NCI-H1436 treated with DMSO at 0.1 percent for 48 hours (cell line): ENCODE measurements at places on chromosomes 5 and 9.

GRCh38 chr5:69075522-69076179, 18.2 kb upstream of the SLC30A5 start:
- no peak for DNase-seq

- no peak for DNase-seq
Measured at GRCh38 chr5:50535393-50535792, 94.3 kb upstream of the EMB start.

DNA sequence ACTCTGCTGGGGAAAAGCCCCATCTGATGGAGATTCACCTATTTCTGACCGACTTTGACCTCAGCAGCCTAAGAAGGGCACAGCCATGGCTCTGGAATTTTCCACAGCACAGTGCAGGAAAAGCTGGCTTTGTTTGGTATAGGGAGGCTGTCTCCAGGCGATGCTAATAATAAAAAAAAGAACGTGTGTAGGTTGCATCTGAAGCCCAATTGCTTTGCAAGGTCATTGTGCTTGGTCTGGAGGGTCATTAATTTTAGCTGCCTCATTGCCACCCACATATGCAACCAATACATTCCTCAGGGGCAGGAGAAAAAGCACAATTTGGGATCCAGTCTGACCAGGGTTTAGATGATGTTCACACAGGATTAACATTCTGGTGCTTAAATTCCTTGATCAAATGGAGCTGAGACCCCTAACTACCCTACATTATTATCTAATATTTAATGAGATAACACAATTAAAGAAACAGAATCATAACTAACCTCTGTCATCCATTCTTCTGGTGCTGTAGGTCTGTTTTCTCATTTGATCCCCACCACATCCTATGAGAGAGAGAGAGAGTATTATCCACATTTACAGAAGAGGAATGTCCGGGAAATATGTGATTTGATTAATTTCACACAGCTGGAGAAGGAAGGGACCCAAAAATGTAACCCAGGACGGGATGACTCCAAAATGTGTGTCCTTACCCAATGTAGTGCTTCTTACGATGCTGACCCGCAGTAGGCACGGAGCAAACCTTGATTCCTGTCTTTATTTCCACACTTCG, 175.9 kb downstream of the RFK start:
- DNase-seq, result no peak

DNA sequence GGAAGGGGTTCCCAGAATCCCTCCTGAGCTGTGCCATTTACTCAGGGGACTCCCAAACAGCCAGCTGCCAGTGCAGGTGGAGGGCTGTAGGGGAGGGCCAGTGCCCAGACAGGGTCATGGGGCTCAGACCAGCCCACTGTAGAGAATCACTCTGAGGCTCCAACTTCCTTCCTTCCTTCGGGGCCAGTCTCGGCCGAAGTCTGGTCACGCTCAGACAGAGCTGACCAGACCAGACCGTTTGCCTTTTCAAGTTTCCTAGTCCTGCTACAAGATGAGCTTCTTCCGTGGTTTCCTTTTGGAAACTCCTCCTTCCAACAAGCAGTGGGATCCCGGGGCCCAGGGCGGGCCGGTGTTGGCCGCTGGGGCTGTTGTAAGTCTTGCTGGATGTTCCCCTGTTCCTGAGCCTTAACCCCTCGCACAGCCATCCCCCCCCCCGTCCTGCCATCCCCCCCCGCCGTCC, 52.6 kb downstream of the SAR1B start:
- no peak for DNase-seq

- no peak for DNase-seq
Measured at GRCh38 chr9:99449726-99450125, 227.6 kb downstream of the SEC61B start.

- DNase-seq, result no peak
Measured at GRCh38 chr5:78929833-78930232, 55.3 kb downstream of the ARSB start.

DNA sequence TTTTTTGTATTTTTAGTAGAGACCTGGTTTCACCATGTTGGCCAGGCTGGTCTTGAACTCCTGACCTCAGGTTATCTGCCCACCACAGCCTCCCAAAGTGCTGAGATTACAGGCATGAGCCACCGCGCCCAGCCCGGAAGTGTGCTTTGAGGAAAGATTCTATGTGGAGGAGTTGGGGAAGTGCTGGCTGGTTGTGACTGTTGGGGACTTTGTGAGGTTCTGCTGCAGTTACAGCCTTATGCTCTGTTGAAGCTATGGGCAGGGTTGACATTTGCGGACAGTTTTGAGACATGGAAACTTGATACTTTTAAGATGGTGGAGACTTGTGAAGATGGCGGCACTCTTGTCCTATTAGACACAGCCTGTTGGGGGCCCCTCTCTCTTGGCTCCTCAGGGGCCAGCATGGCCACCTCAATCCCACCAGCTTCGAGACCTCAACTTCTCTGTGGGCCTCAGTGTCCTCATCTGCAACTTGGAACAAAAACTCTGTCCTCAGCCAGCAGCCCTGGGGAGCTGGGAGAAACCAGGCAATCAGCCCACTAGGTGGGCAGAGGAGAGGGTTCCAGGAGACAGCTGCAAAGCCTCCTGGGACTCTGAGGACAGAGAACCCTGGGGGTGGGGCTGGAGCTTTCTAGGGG, 24.9 kb downstream of the C9orf50 start:
- DNase-seq, result no peak

GRCh38 chr9:109253637-109254284, 67.1 kb downstream of the EPB41L4B start:
- no peak for DNase-seq

GRCh38 chr5:84623019-84623418, 238.3 kb upstream of the EDIL3 start:
- DNase-seq, result no peak

GRCh38 chr5:168114444-168115017, 176.9 kb upstream of the WWC1 start:
- no peak for DNase-seq

DNA sequence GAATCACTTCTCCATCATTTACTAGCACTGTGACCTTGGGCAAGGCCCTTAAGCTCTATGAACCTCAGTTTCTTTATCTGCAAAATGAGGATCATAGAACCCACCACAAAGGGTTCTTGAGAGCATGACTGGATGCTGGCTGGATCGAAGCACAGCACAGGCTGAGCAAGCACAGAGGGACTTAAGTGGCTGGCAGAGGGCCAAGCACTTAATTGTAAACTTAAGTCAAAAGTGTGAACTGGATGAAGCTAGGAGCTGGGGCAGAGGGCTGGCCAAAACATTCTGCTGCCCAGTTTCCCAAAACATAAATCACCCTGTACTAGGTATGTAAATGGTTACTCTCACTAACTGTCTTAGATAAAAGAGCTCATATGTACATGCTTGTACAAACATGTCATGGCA, 112.3 kb upstream of the WWC1 start:
- DNase-seq, result no peak

DNA sequence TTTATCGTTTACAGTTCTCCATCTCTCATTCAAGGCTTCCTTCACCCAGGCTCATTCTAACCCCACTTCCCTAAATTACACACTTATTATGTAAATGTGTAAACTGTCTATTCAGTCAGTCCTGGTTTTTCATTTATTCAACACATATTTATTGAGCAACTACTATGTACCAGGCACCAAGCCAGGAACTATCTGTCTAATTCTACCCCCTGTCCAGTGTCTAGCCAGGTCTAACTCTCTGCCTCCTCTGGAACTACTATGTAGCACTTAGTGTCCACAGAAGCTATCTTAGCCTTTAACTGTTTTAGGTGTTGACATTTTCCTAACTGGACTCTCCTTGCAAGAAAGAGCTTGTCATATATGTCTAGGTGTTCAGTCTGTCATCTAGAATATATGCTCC, 56.5 kb downstream of the PDE4D start:
- no peak for DNase-seq

- no peak for DNase-seq
Measured at GRCh38 chr5:154949781-154950180, 8.9 kb downstream of the MRPL22 start.

DNA sequence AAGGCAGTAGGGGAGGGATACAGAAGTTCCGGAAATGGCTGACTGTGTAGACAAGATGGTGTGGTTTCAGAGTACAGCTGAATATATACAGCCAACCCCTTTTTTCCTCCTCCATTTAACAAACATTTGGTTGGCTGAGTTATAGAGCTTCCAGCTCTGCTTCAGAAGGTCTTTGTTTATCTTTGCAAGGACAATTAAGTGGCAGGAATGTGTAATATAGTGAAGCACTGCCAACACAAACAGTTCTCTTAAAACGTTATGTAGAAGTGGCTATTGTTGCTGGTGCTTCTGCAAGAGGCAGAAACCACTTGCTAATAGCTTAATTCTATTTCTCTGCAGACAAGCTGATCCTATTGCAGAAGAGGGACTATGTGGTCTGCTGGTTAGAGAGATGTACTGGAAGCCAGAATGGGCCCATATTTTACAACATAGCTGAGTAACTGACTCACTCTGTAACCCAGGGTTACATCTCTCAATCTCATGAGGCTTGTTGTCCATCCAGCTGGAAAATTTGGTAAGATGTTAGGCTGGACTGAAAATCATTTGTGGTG, 62.7 kb upstream of the OSMR start:
- no peak for DNase-seq

DNA sequence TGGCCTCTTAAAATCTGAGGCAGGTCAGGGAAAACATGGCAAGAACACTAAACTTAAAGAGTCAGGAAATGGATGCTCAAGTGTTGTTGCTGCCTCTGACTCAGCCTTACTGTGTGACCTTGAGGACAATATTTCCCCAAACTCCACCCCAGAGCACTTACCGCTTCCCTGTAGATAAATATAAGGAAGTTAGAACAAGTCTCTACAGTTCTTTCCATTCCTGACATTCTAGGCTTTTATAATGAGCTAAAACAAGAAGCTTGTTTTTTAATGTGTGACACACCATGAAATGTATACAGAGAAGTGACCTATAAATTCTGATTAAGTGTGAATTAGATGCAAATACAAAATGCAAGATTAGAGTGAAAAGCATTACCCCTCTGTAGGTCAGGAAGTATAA, 129.3 kb downstream of the GRIA1 start:
- no peak for DNase-seq

DNA sequence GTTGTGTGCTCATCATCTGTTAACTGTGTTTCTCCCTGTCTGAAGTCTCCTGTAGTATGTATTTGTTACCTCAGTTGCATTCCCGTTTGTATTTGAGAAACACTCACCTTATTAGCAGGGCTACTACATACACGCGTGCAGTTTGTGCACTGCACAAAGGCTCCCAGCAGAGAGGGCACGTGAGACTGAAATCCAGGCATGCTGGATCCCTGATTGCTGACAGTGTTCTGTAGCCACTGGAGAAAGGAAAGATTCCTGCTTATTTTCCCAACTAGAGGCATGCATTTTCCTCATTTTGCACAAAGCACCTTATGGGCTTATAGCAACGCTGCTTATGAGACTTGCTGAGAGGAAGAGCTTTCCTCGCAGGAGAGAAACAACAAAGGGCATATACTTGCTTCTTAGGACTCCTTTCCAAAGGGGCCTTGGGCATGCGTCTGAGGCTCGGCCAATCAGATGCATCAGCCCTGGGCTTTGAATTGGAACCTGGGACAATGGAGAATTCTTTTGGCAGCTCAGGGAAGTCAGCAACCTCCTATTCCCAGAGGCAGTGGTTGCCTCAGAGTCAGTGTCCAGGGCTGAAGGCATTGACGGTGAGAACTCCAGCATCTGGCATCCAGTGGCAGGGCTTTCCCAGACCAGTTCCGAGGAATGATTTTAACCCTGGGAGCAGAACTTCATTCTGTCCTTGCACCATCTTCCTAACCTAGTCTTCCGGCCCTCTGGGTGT, 9.9 kb upstream of the MEGF10 start:
- DNase-seq, result no peak

GRCh38 chr5:59562756-59563389, 330.7 kb downstream of the PDE4D start:
- DNase-seq, result no peak

GRCh38 chr5:177142098-177142611, 8.6 kb downstream of the NSD1 start:
- DNase-seq, result no peak

GRCh38 chr5:146644831-146645230, 128.8 kb upstream of the GPR151 start:
- no peak for DNase-seq

- no peak for DNase-seq
Measured at GRCh38 chr9:8718121-8718725, 918.6 kb upstream of the DMAC1 start.

- no peak for DNase-seq
Measured at GRCh38 chr9:73423891-73424290, 272.2 kb downstream of the ANXA1 start.

GRCh38 chr5:39231705-39232525, 12.6 kb upstream of the FYB1 start:
- DNase-seq, result no peak

GRCh38 chr9:2047144-2047671, 32.1 kb downstream of the SMARCA2 start:
- no peak for DNase-seq

- DNase-seq, result no peak
Measured at GRCh38 chr9:78023003-78023741, 8.4 kb downstream of the GNAQ start.

DNA sequence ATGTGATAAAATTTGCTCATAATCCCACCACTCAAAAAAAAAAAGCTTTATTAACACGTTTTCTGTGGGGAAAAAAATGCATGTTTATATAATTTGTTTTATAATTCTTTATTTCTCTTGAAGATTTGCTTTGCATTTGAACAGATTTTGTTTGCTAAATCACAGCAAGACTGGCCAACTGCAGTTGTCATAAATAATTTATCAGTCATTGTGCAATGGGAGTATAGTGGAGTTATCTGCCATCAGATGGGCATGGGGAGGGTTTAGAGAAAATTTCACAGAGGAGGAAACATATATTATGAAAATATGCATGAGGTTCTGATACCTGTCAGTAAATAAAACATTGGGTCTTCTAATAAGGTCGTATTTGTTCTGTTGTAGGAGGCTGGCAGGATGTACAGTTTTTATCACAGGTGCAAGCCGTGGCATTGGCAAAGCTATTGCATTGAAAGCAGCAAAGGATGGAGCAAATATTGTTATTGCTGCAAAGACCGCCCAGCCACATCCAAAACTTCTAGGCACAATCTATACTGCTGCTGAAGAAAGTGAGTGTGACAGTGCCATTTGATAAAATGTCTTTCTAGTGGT, 23.8 kb downstream of the HSDL2 start:
- no peak for DNase-seq

- DNase-seq, result no peak
Measured at GRCh38 chr9:4464911-4465513, 25.3 kb upstream of the SLC1A1 start.

DNA sequence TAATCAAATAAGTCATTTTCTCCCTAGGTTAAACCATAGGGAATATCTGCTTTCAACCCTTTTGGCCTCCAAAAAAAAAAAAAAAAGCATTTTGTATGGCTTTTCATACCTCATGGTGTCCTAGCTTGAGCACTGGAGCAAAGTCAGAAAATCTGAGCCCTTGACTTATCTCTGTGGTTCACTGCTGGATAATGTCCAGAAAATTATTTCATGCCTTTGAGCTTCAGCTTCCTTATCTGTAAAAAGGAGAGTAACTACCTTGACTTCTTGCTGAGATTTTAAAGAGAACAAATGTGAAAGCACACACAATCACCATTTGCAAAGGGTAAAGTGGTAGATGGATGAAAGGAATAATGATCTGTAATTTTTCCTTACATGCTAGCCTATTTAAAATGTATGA, 165.9 kb downstream of the ALDH1A1 start:
- no peak for DNase-seq
